ENCODE measurements at places on chromosomes 5 and 9.

- DNase-seq, result no peak
Observed at GRCh38 chr5:150301170-150301505, 1.6 kb downstream of the ARSI start.

GRCh38 chr9:16484180-16484579 is 386.3 kb downstream of the BNC2 start:
- DNase-seq, result no peak

GRCh38 chr9:29806937-29807618 is 2233.8 kb upstream of the C9orf72 start:
- DNase-seq, result no peak

- DNase-seq, result no peak
Observed at GRCh38 chr5:97425511-97425910, 242.5 kb upstream of the RIOK2 start.

DNA sequence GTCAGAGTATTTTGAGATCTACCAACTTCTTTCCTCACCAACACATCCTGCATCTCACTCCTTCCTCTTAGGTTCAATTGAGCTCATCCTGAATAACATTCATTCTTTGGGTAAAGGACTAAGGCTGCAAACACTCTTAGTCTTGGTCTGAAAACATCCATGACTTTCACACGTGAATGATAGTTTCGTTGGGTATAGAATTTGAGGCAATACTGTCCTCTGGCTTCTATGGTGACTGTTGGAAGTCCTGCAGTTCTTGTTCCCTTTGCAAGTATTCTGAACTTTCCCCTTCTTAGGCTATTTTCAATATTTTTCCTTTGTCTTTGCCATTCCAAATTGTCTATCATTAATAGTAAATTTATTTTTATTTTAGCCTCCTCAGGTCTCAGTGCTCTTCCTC is 185.4 kb downstream of the ROR2 start:
- no peak for DNase-seq

DNA sequence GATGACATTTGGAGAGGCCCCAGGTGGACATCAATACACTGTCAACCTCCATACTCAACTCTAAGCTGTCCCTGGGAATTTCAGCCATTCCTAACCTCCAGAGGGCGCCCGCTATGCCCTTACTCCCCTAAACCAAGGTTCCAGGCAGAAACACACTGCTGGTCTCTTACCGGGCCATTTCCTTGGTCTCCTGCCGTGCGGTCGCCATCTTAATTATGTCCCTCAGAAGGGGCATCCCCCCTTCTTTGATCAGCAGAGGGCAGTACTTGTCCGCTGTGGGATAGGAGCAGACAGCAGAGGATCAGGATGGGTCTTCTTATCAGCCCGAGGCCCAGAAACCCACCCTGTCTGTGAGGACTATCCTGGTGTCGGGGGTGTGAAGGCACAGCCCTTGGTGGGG is 9.3 kb upstream of the ZDHHC12 start:
- DNase-seq, result peak; percentile 43

GRCh38 chr5:94793113-94793815 is 174.8 kb downstream of the SLF1 start:
- DNase-seq, result peak; percentile 16

DNA sequence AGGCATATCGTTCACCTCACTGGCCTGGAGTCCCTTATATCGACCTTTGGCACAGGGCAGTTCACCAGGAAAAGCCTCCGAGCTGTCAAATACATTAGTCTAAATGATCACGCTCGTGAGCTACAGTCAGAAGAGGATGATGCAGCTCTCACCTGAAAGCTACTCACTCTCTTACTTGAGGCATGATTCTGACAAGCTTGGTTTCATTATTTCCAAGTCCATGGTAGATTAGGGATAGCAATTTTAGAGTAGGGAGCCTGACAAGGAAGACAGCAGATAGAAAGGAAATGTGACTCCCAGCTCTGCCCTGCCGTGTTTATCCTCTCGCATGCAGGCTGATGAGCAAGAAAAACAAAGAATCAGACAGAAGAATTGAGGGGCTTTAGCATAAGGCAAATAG is 98.0 kb upstream of the MAP1B start:
- DNase-seq, result no peak

DNA sequence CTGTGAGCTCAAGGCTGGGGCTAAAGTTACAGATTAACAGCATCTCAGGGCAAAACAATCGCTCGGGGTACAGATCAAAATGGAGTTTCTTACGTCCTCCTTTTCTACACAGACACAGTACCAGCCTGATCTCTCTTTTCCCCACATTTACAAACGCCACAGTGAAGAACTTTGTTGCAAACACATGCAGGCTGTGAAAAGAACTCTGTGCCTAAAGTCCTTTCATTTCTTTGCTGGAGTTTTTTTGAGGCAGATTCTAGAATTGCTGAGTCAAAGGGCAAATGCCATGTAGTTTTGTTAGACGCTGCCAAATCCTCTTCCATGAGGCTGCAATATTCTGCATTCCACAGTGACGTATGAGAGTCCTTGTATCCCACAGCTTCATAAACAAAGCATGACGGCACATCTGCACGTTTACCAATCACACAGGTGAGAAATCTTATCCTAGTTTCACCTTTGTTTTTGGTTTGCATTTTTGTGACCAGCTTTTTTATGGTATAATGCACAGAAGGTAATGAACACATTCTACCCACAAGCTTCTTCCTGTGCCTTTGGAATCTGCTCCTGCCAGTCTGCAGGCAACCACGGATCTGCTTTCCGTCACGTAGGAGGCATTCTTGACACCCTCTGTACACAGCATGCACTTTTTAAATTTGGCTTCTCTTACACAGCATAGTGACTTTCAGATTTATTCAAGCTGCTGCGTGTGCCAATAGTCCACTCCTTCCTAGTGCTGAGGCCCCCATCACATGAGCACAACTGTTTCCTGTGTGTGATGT is 44.6 kb upstream of the LPCAT1 start:
- no peak for DNase-seq

- DNase-seq, result no peak
Observed at GRCh38 chr9:37575511-37575914, 667 bp downstream of the FBXO10 start.

Data from CD4-positive, alpha-beta T cell treated with Interleukin-6 for 4 hours (primary cell).